ENCODE measurements at places on chromosomes 16 and 17. TPM values are rescaled to one million over a fixed set of nuclear protein-coding genes. Genes with fewer than 3 reads are reported as not detected.

GRCh38 chr17:76268015-76268749, 3.0 kb downstream of the UBALD2 start:
- no peak for DNase-seq

GRCh38 chr16:16016388-16016964, 67.1 kb downstream of the ABCC1 start:
- no peak for DNase-seq

Gene MYH8
- not detected for total RNA-seq

GRCh38 chr17:79612468-79613194, 1.8 kb upstream of the RBFOX3 start:
- no peak for DNase-seq

DNA sequence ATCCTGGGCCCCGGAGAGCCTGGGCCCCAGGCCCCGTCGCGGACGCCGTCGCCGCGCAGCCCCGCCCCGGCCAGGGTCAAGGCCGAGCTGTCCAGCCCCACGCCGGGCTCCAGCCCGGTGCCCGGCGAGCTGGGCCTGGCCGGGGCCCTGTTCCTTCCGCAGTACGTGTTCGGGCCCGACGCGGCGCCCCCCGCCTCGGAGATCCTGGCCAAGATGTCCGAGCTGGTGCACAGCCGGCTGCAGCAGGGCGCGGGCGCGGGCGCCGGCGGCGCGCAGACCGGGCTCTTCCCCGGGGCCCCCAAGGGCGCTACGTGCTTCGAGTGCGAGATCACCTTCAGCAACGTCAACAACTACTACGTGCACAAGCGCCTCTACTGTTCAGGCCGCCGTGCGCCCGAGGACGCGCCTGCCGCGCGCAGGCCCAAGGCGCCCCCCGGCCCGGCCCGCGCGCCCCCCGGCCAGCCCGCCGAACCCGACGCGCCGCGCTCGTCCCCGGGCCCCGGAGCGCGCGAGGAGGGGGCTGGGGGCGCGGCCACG, 36.8 kb upstream of the ZC3H18 start:
- no peak for DNase-seq

Gene HEXIM2
- not detected for total RNA-seq

GRCh38 chr16:80948886-80949493, 57.7 kb downstream of the CMC2 start:
- DNase-seq = no peak

Gene QRICH2
- total RNA-seq = 6.9 TPM

Gene CPHXL2
- total RNA-seq = not detected

Gene PNPO
- 28.9 TPM for total RNA-seq

- no peak for DNase-seq
Observed at GRCh38 chr17:58615768-58616659, 75.8 kb downstream of the TEX14 start.

DNA sequence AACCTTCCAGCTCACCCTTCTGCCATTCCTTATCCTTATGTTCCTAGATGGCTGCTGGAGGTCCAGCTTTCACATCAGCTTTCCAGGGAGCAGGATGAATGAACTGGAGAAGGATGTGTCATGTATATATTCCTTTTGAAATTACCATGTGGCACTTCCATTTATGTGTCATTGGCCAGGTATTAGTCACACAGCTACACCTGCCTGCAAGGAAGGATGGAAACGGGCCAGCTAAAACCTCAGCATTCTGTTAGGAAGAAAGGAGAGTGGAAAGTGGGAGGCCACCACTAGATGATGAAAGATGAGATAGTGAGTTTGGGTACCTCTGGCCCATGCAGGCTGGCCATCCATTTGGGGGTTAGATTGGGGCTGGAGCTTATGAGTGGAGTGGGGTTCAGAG, 67.5 kb downstream of the KSR1 start:
- no peak for DNase-seq

DNA sequence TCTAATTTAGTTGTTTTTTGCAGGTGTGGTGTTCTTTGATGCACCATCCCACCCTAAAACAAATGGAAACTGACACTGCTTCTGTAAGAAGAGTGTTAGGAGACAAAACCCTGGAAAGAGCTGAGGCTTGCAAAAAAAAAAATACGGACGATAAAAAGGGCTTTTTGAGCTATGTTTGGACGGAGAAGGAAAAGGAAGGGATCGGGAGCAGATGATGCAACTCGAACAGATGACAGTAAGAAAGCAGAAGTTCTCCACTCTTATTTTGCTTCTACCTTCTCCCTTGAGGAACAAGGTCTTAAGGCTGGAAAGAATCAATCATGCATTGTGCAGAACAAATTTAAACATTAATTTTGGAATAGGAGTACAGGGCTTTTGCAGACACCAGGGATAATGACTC, 136.7 kb downstream of the MAF start:
- no peak for DNase-seq

Gene CHP2
- total RNA-seq = not detected

Gene CCL7
- total RNA-seq = 1.3 TPM

DNA sequence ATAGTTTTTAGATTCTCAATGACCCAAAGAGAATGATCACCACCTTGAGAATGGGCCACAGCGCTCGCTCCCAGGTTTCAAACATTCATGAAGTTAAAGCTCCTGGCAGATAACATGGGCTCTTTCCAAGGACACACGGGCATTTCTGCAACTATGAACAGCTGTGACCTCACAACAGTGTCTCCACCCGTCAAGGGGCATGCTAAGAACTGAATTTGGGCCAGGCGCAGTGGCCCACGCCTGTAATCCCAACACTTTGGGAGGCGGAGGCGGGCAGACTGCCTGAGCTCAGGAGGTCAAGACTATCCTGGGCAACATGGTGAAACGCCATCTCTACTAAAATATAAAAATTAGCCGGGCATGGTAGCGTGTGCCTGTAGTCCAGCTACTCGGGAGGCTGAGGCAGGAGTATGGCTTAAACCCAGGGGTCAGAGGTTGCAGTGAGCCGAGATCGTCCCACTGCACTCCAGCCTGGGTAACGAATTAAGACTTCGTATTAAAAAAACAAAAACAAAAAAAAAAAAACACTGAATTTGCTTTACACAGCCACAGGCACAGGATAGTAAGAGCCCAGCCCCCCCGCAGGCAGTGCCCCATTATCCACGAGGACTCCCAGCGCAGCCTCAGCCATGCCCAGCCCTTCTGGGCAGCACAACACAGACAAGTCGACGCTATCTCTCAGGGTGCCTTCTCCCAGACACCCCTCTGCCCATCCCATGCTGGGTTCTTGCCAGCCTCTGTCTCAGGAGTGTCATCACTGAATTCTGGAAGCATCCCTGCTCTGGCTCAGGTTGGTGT, 7.2 kb downstream of the USP7 start:
- DNase-seq = no peak

DNA sequence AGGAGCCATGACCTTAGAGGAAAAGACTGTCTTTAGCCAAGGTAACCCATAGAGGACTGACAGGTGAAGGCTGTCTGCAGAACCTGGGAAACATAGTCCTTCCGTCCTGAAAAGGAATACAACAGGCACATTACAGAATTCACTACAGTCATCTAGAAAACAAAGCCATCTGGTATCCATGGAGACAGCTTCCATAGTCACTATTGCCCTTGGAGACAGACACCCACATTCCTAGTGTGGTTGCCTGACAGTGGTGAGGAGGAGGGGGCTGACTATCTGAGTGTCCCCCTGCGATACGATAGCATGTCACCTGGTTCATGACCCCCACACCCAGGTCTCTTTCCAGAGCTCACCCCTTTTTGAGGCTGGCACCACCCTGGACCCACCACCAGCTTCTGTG, 254.7 kb downstream of the CDH13 start:
- DNase-seq = no peak

- no peak for DNase-seq
Observed at GRCh38 chr17:35907691-35908090, 22.9 kb downstream of the RDM1 start.

DNA sequence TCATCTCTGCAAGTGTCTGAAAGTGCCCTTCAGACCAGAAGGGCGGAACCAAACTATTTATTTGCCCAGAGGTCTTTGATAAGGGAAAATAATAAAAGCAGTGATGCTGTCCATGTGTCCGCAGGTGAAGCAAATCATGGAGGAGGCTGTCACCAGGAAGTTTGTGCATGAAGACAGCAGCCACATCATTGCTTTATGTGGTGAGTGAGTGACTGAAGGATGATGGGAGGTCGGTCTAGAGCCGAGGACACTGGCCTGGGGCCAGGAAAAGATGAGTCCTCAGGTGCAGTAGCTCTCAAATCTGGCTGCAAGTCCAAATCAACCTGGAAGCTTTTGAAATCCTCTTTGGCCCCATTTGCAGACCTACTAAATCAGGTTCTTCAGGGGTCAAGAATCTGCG, 6.1 kb downstream of the SGSM2 start:
- no peak for DNase-seq

- no peak for DNase-seq
Observed at GRCh38 chr16:3400446-3400778, 392 bp downstream of the ZSCAN32 start.

Gene SLC4A1
- not detected for total RNA-seq

Gene SYT17
- 1.8 TPM for total RNA-seq

Gene TBC1D26
- not detected for total RNA-seq

DNA sequence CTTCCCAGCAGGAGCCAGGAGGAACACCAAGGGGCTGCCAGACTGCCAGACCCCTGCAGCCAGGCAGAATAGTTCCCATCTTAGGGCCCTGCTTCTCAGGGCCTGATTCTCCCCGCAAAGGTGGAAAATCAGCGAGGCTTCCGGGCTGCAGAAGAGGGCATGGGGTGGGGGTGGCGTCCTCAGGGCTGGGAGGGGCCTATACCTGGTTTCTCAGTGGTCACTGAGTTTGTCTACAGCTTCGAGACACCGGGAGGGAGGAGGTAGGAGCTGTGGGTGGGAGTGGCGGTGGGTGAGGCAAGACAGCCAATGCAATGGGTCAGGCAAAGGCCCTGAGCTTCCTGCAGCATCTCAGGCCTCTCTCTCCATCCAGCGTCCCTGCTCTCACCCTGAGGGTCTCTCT, 14.3 kb downstream of the LRRC75A start:
- no peak for DNase-seq

DNA sequence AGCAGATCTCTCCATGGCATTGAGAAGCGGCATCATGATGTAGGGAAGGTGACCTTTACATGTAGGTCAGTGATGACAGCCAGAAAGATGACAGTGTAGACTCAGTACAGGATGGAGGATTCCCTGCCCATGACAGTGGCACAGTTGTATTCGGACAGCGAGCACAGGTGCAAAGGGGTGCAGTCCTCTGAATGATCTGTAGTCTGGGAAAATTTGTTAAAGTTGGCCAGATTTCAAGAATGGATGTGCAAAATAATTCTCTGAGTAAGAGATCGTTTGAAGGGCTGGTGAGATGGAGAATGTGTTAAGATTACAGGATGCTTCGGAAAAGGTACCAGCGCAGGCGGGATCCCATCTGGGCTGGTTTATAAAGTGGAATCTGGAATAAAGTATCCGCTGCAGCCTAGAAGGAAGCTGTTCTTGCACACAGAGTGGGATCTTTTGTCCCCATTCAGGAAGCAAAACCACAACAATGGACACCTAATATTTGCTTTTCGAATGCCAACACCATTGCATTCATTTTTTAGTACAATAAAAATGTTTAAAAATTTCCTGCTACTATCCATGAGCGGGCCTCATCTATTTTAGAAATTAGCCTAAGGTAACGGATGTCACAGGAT, 101.2 kb downstream of the RPTOR start:
- DNase-seq = no peak

DNA sequence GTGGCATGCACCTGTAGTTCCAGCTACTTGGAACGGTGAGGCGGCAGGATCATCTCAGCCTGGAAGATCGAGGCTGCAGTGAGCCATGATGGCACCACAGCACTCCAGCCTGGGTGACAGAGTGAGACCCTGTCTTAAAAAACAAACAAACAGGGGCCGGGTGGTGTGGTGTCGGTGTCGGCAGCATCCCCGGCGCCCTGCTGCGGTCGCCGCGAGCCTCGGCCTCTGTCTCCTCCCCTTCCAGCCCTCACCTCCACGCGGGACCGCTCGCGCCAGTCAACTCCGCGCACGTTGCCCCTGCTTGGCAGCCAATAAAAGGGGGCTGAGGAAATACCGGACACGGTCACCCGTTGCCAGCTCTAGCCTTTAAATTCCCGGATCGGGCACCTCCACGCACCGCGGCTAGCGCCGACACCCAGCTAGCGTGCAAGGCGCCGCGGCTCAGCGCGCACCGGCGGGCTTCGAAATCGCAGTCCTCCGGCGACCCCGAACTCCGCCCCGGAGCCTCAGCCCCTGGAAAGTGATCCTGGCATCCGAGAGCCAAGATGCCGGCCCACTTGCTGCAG, 204.7 kb downstream of the CDRT15L2 start:
- no peak for DNase-seq

DNA sequence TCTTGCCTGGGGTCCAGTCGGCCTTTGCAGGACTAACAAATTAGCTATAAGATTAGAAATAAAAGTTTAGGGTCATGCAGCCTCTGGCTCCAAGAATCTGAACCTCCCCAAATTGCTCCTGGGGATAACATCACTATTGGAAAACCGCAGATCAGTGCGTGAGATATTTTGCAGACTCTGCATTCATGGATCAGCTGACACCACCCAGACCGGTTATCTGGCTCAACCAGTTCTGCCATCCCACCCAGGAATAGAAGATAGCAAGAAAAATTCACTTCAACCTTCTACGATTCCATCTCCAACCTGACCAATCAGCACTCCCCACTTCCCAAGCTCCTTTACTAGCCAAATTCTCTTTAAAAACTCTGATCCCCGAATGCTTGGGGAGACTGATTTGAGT, 4.3 kb upstream of the PGS1 start:
- DNase-seq = no peak

DNA sequence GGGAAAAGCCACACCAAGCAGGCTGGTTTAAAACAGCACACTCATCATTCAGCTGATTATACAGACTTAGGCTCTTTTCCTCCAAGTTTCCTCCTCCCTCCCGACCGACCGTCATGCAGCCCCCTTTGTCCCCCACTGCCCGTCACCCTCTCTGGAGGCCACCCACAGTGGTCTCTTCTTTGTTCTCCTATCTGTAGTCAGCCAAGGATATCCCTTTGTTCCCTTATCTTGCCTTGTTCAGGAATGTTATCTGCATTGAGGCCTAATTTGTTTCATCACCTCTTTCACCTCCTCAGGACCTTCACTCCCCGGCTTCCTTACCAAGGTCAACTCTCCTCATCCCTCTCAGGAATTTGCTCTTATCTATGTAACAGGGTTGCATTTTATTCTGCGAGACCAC, 186.4 kb upstream of the CDH13 start:
- DNase-seq = no peak

Gene ABCC6
- total RNA-seq = 0.41 TPM

GRCh38 chr16:46889942-46890300, 5.8 kb downstream of the GPT2 start:
- DNase-seq = no peak

Gene CES4A
- 9.5 TPM for total RNA-seq

Gene OMG
- total RNA-seq = not detected

All from thoracic aorta (tissue), 2 donors.